ENCODE measurements at places on chromosomes 7 and 10.

DNA sequence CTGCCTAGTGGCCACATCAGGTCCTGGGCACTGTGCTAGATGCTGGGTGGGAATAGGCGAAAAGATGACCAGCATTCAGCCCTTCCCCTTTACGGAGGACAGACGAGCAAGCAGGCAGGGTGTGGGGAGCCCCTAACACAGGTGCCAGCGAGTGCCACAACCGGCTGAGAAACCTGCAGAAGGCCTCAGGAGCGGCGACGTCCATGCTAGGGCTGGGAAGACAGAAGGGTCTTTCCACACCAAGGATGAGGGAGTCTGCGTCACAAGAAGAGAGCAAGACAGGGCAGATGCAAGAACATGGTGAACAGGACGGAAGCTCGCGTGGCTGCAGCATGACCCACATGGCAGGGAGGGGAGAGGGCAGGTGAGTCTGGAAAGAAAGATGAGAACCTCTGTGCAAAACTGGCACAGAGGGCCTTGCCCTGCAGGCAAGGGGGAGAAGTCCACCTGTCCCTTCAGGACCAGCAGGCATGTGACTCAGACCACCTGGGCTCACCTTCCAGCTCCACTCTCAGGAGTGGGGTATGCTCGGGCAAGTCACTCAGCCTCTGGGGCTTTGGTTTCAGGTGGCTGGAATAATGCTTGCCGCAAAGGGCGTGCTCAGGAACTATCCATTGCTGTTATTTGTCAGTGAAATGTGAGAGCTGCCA, 36.6 kb downstream of the KCNH2 start:
- DNase-seq: no peak

DNA sequence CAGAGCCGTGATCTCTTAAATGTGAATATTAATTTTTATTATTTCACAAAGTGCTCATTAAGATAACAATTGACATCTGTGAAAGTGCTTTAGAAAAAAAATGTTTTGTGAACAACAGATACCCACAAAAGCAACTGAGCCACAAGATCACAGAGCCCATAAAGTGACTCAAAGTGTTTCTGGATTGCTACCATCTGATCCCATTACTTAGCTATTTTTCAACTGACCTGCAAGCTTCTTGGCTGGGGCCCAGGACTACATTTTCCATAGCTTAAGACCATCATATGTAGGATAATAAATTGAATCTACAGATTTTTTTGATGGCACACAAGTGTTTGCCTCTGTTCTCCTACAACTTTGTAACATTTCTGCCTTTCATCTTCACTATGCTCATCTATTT, 674.4 kb downstream of the PHTF2 start:
- no peak for DNase-seq

DNA sequence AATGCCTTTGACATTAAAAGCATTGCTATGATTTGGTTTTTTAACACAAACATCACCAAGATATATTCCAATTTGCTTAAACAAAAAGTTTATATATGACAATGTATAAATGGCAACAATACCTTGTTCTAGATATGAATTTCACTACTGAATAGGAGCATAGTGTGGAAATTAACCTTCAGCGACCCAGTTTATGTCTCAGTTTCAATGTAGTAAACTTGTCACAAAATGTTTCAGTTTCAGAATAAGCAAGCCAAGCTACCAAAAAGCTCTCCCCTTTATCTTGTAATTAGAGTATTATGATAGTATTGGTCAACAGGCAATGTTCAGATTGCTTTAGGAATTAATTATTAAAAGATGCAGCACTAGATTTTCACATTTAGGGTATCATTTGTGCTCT, 99.6 kb upstream of the PCDH15 start:
- no peak for DNase-seq

- no peak for DNase-seq
Observed at GRCh38 chr7:120979765-120980499, 8.6 kb upstream of the CPED1 start.
